ENCODE measurements at places on chromosomes 2 and 18. TPM values are rescaled to one million over a fixed set of nuclear protein-coding genes. Genes with fewer than 3 reads are reported as not detected.

- no peak overlapping the region for H3K27ac ChIP-seq
- no peak for DNase-seq
- no peaks in the 10 kb centered on the region for H3K27me3 ChIP-seq
- no peak overlapping the region for H3K4me3 ChIP-seq
Observed at GRCh38 chr2:68658266-68658665, 14.9 kb downstream of the PROKR1 start.

DNA sequence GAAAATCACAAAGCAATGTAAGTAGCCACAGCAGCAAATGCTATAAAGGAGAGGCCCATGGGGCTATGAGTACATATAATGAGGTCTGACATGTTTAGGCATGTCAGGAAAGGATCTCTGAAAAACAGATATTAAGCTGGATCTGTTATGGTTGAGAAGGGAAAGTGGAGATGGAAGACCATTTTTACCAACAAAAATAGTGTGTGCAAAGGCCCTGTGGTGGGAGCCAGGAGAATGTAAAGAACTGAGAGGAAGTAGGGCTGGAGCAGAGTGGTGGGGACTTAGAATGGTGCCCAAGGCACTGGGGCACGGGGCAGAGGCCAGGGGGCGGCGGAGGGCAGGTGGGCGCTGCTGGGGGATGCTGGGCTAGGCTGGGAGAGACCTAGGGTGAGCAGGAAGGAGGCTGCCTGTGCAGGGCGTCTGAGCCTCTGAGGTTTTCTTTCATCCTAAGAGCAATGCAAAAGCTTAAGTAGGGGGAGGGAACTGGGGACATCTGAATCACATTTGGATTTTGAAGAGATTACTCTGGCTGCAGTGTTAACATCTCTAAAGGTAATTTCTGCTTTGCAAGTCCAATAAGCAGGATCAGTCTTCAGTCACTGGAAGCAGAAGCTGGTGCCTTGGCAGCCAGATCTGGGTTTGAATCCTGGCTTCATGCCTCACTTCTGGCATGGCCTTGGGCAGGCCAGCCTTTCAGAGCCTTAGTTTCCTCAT is 4.9 kb upstream of the AGFG1 start:
- no peak overlapping the region for H3K4me3 ChIP-seq
- H3K4me1 ChIP-seq = no peaks in the 10 kb centered on the region
- H3K36me3 ChIP-seq = no peaks in the 10 kb centered on the region
- no peaks in the 10 kb centered on the region for H3K27me3 ChIP-seq
- DNase-seq = no peak
- peak overlapping the region; percentile 23 for H3K27ac ChIP-seq

GRCh38 chr2:120988700-120989511 is 253.2 kb downstream of the GLI2 start:
- no peaks in the 10 kb centered on the region for H3K4me1 ChIP-seq
- no peak overlapping the region for H3K27ac ChIP-seq
- H3K36me3 ChIP-seq = peaks cover 3% of the 10 kb centered on the region
- no peak for DNase-seq
- H3K4me3 ChIP-seq = no peak overlapping the region

GRCh38 chr2:109392140-109392539 is 221.6 kb downstream of the SEPTIN10 start:
- H3K4me3 ChIP-seq = no peak overlapping the region
- no peaks in the 10 kb centered on the region for H3K27me3 ChIP-seq
- no peaks in the 10 kb centered on the region for H3K36me3 ChIP-seq
- no peaks in the 10 kb centered on the region for H3K4me1 ChIP-seq
- H3K27ac ChIP-seq = no peak overlapping the region

- H3K4me1 ChIP-seq = peaks cover 3% of the 10 kb centered on the region
- peak; percentile 85 for DNase-seq
- no peaks in the 10 kb centered on the region for H3K27me3 ChIP-seq
- no peaks in the 10 kb centered on the region for H3K36me3 ChIP-seq
- no peak overlapping the region for H3K4me3 ChIP-seq
Observed at GRCh38 chr2:69309351-69310110, 77.5 kb downstream of the GFPT1 start.

GRCh38 chr2:151766437-151767153 is 32.3 kb upstream of the NEB start:
- no peaks in the 10 kb centered on the region for H3K27me3 ChIP-seq
- no peak overlapping the region for H3K27ac ChIP-seq
- no peak overlapping the region for H3K4me3 ChIP-seq
- DNase-seq = no peak
- H3K4me1 ChIP-seq = no peaks in the 10 kb centered on the region

DNA sequence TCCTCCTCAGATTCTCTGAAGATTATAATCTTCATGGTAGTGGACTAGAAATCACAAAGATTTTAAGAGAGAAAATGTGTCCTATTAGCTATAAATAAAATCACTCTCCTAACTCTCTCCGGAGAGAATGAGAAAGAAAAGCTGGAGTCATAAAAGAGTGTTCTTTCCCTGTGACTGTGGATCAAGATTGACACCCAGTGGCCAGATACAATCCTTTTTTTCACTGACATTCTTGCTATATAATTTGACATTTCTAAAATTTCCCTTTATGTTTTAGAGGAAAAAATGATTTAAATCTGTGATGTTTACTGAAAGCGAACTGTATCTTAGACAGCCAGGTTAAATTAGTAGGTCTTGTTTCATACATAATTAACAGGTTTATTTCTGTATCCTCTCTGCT is 35.4 kb upstream of the LRP2 start:
- H3K27me3 ChIP-seq = no peaks in the 10 kb centered on the region
- no peak for DNase-seq
- no peak overlapping the region for H3K4me3 ChIP-seq
- H3K36me3 ChIP-seq = no peaks in the 10 kb centered on the region

DNA sequence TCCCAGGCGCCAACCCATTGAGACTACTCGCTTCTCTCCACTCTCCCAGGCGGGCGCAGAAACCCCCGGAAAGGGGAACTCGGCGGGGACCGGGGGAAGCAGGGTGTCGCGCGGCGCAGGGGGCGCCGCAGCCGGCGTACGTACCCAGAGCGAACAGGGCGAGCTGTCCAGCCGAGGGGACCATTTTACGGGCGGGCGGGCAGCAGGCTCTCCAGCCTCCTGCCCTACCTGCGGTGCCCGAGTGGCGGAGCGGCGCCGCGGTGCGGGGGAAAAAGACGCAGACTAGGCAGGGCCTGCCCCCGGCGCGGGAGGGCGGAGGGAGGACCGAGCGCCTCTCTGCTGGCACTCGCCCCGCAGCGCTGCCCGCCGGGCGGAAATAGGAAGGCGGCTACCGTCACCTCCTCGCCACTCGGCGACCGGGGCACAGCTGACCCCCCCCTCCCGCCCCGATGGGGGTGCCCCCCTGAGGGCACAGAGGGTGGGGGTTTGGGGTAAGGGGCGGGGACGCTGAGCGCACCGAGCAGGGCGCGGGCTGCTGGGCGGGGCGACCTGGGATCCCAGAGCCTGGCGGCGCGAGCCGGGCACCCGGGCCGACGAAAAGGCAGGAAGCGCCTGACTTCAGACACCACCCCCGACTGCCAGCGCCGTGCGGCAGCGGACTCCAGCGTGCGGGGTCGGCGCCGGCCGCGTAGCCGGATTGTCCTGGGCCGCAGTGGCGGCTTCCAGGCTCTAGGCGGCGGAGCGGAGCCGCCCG is at the start of gene TGFA:
Gene TGFA, minus strand, starts transcription at position 243 of the 754 bp plus-strand sequence. Its CDS starts 59 bp downstream, at position 184.
- H3K27ac ChIP-seq = no peak within 1 kb of the TSS
- peaks cover 2% of the 10 kb centered on the region for H3K4me1 ChIP-seq
- H3K4me3 ChIP-seq = peak within 1 kb of the TSS; percentile 77
- H3K36me3 ChIP-seq = no peaks in the 10 kb centered on the region

Gene GPBAR1
- 3.7 TPM for total RNA-seq
